Neural crest cell (in vitro differentiated cells): ENCODE measurements at places on chromosomes 16 and 17.

DNA sequence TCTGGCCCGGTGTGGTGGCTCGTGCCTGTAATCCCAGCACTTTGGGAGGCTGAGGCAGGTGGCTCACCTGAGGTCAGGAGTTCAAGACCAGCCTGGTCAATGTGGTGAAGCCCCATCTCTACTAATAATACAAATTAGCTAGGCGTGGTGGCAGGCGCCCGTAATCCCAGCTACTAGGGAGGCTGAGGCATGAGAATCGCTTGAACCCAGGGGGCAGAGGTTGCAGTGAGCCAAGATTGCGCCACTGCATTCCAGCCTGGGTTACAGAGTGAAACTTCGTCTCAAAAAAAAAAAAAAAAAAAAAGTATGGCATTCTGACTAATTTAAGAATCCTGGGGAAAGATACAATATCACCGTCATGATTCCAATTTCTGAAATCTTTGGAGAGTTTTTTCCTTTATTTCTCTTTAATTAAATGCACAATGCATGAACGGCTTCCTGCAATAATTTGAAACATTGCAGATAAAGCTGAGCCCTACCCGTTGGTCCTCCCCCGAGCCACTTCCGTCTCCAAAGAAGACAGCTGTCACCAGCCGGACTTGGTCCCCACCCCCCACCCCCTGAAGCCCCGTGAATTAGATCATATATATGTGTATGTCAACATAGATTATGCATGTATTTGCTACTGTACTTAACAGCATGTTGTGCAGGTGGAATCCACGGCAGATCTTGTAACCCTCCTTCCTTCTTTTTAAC, 142.6 kb upstream of the PLCG2 start:
- H3K27ac ChIP-seq = no peak overlapping the region
- no peak for DNase-seq
- H3K4me1 ChIP-seq = peaks cover 72% of the 10 kb centered on the region

DNA sequence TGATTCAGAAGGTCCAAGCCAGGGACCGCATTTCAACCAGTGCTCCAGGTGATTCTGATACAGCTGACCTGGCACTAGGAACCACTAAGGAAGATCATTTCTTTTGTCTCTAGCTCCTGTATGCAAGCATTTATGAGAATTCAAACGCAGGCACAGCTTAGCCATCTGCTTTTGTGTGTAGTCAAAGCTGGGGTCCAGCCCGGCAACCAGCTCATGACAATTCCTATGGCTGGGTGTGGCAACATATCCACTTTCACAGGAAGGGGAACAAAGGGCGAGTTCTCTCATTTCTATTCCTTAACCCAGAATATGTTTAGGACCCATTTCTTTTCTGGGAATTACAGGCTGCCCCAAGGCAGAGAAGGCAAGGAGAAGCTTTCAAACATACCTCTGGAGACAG, 27.3 kb upstream of the COG7 start:
- H3K27me3 ChIP-seq = no peaks in the 10 kb centered on the region
- no peak for DNase-seq
- no peaks in the 10 kb centered on the region for H3K4me1 ChIP-seq

DNA sequence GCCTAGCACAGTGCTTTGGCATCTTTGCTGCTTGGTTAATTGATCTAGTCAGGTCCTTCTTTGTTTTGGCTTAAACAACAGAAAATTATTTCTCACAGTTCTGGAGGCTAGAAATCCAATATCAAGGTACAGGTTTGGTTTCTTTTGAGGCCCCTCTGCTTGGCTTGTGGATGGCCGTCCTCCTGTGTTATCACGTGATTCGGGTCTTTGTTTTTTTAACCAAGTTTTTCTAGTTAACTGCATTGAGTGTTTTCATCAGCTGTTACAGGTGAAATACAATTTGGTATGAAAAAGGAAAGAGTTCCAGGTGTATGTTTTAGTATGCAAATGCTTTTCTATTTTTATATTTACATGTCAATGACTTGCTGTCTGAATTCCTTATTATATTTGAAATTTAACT, 2.8 kb downstream of the NLK start:
- H3K27me3 ChIP-seq = peaks cover 4% of the 10 kb centered on the region
- H3K4me1 ChIP-seq = peaks cover 68% of the 10 kb centered on the region
- peaks cover 5% of the 10 kb centered on the region for H3K36me3 ChIP-seq
- peak overlapping the region; percentile 50 for H3K4me3 ChIP-seq
- no peak for DNase-seq

GRCh38 chr17:34624767-34625383, 45.5 kb downstream of the TMEM132E start:
- peak overlapping the region; percentile 81 for H3K27ac ChIP-seq
- H3K36me3 ChIP-seq = no peaks in the 10 kb centered on the region
- H3K4me3 ChIP-seq = peak overlapping the region; percentile 64
- no peaks in the 10 kb centered on the region for H3K27me3 ChIP-seq
- H3K4me1 ChIP-seq = peaks cover 38% of the 10 kb centered on the region
- DNase-seq = peak; percentile 35
